ENCODE measurements at places on chromosomes 1 and 21.

GRCh38 chr1:76141929-76142328 is 67.4 kb downstream of the ST6GALNAC3 start:
- DNase-seq, result no peak

DNA sequence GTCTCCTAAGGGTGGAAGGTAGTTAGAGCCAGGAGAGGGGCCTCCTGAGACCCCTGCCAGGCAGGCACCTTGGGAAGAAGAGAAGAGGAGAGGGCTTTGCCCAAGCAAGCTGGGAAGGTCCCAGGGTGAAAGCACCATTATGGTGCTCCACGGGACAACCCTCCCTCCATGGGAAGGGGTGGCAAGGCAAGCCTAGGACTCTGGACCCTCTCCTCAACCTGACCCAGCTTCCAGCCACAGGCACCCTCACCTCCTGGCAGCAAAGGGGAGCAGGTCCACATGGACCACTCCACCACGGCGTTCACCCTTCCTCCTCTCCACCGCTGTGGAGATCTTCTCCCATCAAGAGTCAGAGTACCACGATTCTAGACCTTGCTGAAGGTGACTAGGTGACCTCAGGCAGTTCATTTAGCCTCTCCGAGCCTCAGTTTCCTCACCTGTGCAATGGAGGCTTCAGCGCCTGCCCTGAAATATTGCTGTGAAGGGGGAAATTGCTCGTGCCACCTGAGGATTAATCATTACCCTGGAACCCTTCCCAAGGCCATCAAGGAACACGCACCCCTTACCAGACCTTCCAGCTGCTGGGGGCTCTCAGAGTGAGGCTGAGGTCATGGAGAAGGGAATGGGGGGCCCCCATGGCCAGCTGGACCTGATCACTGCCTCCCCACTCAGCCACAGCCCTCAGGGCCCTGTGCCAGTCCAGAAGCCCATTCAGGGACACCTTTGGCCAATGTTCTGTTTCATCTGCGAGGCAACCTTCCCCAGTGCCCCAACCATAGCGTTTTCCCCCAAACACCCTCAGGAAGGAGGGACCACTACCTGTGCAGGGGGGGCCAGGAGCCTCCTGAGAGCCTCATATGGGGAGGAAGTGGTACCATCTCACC is 1.6 kb downstream of the RAP1GAP start:
- no peak for DNase-seq

DNA sequence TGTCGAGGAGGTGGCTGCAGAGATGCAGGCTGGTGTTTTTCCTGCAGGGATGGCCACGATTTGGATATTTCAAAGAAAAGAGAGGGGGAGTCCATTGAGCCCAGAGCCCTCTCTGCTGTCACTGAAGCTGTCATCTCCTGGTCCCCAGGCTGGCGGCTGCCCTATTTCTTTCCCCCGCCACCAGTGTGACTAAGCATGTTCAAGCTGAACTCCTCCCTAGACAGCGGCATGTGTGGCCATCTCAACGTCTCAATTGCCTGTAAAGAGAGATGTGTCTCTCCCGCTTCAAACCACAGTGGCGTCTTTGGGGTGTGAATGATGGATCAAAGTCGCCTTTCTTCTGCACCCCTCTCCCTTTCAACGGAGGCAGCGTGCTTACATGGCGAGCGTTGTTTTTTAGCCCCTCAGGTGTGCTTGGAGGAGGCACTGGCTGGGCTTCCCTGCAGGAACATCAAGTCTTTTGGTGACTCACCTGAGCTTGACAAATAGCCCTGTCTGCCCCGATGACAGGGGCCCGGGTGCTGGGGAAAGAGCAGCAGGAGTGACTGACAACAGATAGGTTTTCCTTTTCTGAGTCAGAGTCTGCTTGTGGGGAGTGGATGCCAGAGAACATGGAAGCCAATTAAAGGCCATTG is 346.4 kb upstream of the AJAP1 start:
- no peak for DNase-seq

- no peak for DNase-seq
Observed at GRCh38 chr1:12488666-12489354, 129.2 kb downstream of the DHRS3 start.

- no peak for DNase-seq
Observed at GRCh38 chr1:35371506-35371905, 103.0 kb downstream of the ZMYM4 start.

DNA sequence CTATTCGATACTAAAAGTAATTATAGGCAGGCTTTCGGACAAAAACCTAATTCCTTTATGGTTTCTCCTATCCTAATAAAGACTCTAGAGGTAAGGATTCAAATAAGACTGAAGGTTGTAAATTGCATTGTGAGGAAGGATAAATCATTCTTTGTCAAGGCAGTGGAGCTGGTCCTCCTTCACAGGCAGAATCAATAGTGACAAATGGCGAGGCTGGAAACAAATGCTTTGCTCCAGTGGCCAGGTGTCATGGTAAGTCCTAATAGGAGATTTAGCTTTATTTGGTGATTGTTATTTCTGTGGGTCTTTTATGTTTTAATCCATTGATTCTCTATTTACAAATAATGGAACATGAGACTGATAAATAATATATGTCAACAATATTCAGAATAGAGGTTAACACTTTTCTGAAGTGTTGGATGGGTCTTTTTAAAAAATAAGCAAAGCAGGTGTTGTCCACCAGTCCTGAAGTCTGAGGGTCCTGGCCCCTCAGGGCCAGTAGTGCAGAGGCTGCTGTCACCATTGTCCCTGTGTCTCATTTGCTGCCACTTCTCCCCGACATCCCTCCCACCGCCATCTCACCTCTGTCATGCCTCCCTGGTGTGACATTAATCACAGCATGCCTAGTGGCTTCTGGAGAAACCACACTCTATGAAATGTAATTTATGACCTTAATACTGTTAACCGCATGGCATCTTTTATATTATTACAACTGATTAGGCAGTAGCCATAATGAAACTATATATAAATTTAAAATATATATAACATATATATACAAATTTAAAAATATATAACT is 120.9 kb upstream of the MAGI3 start:
- no peak for DNase-seq

GRCh38 chr1:153798468-153798780 is 23.2 kb downstream of the SLC27A3 start:
- DNase-seq, result no peak

GRCh38 chr1:182309631-182310351 is 81.8 kb downstream of the GLUL start:
- DNase-seq, result no peak

DNA sequence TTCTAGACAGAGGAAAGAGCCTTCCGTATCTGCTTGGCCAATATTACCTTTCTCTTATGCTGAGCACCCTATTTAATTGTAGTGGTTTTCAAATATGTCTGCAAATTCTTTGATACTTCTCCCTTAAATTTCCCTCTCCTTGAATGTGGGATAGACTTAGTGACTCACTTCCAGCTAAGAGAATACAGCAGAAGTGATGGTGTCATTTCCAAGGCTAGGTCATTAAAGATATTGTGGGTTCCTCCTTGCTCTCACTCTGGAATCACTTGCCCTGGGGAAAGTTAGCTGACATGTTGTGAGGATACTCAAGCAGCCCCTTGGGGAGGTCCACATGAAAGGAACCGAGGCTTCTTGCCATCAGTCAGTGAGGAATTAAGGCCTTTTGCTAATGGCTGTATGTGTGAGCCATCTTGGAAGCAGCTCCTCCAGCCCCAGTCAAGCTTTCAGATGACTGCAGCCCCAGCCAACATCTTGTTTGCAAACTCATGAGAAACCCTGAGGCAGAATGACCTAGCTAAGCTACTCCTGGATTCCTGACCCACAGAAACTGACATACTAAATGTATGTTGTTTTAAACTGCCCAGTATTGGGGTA is 8.1 kb upstream of the CITED4 start:
- DNase-seq, result peak; percentile 57

DNA sequence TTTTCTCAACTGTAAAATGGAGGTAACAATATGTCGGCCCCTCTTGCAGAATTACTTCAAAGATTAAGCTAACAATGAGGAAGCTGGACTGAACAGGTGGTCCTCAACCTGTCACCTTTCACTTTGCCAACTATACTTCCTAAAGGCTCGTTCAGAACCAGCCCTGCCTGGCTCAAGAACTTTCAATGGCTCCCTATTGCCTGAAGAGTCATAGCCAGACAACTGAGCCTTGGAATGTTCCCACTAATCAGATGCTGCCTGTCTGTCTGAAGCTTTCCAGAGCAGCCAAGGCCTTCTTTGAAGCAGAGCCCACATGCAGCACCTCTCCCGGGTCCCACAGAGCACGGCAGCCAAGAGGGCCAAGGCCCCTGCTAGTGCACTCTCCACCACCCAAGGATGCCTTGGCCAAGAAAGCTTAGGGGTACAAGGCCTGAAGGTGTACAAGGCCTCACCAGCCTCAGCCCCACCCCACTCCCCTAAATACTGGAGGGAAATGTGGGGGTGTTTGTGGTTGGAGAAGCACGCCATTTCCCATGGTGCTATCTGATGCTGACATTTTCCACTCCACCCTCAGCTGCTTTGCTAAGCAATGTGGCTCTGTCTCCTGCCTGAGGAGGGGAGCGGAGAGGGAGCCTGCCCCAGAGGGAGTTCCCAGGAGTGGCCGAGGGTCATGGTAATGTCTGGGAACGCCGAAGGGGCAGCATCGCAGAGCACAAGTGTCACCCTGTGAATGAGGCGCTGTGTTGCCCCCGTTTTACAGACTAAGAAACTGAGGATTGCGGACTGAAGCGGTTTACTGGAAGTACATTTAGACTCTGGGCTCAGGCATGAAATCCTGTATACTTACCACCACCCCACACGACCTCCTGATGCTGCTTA is 8.2 kb upstream of the LAPTM5 start:
- DNase-seq, result no peak

DNA sequence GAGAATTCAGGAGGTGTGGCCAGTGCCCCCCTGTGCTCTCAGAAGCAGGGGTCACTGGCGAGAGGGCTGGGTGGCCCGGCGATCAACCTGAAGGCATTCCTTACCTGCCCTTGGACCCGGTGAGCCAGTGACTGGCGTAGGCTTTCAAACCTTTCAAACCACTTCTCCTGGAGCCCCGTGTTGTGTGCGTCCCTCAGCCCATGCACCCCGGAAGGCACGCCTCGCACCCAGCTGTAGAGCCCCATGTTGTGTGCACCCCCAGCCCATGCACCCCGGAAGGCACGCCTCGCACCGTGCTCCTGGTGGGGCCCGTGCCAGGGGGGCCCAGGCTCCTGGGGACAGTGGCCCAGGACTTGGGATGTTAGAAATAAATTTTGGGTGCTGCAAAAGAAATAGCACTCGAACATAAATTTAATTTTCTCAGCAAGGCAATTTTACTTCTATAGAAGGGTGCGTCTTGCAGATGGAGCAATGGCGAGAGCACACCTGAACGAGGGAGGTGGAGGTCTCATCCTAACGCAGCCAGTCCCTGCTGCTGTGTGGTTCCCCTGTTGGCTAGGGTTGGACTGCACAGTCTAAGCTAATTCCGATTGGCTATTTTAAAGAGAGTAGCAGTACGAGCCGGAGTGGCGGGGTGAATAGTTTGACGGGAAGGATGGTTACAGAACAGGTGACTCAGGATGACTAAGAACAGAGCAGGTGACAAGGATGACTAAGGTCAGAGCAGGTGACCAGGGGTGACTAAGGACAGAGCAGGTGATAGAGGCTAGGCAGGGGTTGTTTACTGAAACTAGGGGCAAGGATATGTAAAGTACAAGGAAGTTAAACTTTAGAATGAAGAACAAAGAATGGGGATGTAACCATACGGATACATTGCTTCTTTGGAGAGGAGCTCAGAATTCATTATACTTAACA is 47.4 kb downstream of the PRKCZ start:
- DNase-seq, result no peak

Measured in inflammatory macrophage treated with lipopolysaccharide for 4 hours (primary cell).